ENCODE measurements at places on chromosomes 4 and X. TPM values are rescaled to one million over a fixed set of nuclear protein-coding genes. Genes with fewer than 3 reads are reported as not detected.

The GIMD1 gene
- not detected for total RNA-seq

DNA sequence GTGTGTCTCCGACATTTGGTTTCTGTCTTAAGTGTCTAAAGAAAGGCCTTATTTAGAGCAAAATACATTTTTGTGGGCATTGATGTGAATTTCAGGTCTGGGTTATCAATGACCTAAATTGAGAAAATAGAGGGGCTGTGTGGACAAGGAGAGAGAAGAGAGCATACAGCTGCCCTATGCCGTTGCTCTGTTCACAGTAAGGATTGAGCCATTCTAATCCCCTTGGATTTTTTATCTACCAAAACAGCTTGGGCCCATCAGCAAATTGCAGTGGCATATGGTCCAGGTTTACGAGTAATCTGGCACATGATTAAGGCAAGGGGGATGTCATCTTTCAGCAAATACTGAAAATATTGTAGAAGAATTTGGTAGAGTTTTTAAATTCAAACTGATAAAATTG is 210.2 kb downstream of the ANTXR2 start:
- no peaks in the 10 kb centered on the region for H3K4me1 ChIP-seq
- H3K4me3 ChIP-seq, result no peak overlapping the region
- no peak overlapping the region for H3K27ac ChIP-seq
- DNase-seq, result no peak

The SMR3B gene
- not detected for total RNA-seq

GRCh38 chr4:3176367-3177229 is 72.4 kb upstream of the MSANTD1 start:
- no peak for DNase-seq
- no peak overlapping the region for H3K4me3 ChIP-seq
- no peaks in the 10 kb centered on the region for H3K27me3 ChIP-seq
- peaks cover 41% of the 10 kb centered on the region for H3K36me3 ChIP-seq

The GNRHR gene
- not detected for total RNA-seq

- H3K4me3 ChIP-seq, result no peak overlapping the region
- H3K4me1 ChIP-seq, result no peaks in the 10 kb centered on the region
- no peak overlapping the region for H3K27ac ChIP-seq
- DNase-seq, result no peak
- H3K27me3 ChIP-seq, result peaks cover 5% of the 10 kb centered on the region
Measured at GRCh38 chrX:23344238-23344903, 9.7 kb downstream of the PTCHD1 start.
